ENCODE measurements at places on chromosomes 7 and 10.

DNA sequence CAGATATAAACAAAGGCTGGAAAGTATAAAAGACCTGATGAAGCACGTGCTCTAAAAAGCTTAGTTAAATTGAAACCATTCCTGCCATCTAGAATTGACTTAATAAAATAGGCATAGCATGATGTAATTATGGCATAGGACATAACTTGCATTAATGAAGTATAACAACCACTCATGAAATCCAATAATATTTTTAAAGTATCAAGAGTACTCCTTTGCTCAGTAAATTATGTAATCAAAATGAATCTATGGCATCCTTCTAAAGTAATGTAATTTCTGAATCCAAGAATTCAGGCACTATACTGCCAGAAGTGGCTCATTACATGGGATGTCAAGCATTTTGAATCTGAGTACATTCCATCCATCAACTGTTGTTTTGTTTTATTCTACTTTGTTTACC, 548.5 kb upstream of the NRP1 start:
- DNase-seq: no peak

- peak; percentile 4 for DNase-seq
Measured at GRCh38 chr7:21984042-21984441, 38.3 kb upstream of the CDCA7L start.

DNA sequence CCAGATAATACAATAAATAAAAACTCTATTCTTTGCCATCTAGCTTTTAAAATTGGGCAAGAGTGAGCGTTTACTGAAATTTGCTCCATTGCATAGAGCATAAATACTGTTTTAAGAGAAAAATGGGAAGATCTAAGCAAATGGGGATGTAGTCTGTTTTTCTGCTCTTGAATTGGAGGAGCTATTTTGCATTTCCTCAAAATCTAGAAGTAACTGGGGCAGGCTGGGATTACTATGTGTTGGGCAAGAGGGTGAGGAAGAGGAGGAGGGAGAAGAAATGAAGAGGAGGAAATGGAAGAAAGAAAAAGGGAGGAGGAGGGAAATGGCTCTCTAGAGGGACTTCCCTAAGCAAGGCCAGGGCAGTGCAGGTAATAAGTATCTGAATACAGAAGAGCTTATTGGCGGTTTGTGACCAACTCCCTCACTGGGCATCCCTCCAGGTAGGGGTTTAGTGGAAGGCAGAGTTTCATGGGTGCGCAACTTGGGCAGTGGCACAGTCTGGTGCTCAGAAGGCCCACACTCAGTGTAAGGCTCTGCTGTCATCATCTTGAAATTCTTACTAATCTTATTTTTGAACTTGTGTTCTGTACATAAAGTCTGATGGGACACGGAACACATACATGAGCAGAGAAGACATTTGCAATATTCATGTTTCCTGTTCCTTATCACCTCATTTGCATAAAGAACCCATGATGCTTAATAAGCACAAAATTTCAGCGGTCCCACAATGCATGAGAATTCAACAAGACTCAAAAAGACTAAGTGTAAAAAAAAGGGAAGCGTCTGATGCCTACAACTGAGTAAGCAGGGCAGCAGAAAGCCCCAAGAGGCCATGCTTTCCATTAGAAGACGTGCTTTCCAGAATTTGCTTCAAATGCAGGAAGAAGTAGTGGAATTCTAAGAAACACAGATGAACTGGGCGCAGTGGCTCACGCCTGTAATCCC, 116.9 kb downstream of the EVX1 start:
- no peak for DNase-seq

DNA sequence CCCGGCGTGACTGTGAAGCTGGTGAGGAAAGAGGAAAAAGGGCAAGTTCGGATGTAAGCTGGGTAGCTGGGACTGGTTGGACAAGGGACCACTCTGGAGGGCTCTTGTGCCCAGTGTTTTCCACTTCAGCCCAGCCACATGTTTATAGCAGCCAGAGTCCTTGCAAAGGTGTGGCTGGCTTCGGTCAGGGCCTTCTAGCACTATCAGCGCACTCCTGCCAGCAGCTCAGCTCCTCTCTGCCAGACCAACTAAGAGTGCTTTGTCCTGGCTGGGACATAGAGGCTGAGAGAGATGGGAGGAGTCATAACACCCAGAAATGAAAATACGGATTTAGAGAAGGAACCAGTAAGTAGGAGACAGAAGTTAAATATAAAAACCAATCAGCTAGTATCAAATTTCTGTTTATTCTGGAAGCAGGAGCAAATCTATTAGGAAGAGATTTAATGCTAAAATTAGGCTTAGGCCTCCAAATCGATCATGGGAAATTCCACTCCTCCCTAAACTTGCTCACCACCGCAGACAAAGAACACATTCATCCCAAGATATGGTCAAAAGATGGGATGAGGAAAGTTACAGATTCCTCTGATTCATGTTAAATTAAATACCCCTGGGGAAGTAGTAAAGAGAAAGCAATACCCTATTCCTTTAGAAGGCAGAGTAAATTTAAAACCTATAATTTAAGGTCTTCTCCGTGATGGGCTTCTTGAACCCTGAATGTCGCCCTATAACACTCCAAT, 135.0 kb downstream of the RALA start:
- no peak for DNase-seq

DNA sequence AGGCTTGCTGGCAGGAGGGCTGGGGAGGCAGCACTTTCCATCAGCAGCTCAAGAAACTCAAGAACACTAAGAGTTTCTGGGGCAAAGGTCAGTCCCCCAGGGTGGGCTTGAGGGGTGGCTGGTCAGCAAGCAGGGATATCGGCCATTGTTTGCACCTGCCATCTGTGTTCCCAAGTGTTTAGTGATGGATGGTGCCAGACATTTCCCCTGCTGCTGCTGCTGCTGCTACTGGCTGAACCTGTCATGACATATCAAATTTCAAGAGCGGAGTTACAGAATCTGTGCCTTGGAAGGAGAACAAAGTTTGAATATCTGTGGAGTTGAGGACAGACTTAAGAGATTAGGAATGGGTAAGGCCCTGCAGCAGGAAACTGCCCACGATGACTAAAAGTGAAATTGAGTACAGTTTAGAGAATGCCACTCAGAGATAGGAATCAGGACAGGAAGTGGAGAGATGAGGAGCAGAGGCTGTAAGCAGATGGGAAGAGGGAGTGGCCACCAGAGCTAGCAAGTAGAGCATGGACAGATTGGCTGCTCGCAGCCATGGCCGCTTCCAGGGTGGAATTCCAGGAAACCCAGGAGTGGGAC, 39.2 kb upstream of the PPP1R3C start:
- peak; percentile 58 for DNase-seq

DNA sequence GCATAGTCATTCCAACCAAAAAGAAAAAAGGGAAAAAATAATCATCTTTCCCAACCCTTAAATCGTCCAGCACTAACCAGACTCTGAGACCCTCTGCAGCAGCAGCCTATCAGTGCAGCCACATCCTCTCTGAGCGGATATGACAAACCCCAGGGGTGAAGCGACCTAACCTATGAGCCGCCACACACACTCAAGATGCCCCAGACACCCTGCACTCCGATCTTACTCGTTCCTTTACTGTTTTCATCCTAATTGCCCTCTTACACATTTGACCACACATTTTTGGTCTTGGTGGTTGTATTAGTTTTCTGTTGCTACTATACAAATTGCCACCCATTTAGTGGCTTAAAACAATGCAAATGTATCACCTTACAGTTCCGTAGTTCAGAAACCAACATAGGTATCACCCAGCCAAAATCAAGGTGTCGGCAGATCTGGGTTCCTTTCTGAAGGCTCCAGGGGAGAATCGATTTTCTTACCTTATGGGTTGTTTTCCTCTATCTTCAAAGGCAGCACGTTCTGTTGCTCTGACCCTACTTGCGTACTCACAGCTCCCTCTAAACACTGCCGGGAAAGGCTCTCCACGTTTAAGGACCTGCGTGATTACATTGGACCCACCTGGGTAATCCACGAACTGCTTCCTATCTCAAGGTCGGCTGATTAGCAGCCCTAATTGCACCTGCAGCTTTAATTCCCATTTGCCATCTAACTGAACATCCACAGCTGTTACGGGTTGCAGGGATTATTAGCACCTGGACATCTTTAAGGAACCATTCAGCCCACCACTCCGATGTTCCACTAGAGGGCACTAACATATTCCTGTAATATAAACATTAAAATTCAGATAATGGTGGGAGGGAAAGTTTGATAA, 37.3 kb upstream of the PRSS1 start:
- DNase-seq: peak; percentile 45

- no peak for DNase-seq
Measured at GRCh38 chr10:120077707-120078492, 185.4 kb downstream of the SEC23IP start.

DNA sequence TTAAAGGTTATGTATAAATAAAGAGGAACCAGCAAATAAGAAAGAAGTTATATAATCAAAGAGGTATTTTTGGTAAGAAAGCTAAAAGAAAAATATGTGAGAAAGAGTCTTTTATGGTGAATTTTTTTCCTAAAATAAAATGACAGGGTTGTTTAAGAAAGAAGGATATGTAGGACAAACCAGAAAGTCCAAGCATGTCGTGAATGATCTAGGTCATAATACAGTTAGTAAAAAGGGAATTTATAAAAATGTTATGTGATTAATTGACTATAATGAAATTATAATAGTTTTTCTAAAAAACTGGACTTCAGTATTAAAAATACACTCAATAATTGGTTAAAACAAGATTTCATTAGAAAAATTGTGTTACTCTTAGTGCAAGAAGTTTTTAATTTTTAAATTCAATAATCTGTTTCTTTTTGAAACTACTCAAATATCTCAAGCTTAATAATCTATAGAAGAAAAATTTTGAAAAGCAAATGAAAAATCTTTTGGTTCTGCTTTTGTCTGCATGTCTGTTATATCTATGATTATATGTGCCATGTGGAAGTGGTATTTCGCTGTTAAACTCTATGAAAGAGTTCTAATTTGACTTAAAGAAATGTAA, 23.3 kb downstream of the AVL9 start:
- peak; percentile 29 for DNase-seq

GRCh38 chr7:47783456-47784223, 164.6 kb downstream of the PKD1L1 start:
- peak; percentile 95 for DNase-seq

DNA sequence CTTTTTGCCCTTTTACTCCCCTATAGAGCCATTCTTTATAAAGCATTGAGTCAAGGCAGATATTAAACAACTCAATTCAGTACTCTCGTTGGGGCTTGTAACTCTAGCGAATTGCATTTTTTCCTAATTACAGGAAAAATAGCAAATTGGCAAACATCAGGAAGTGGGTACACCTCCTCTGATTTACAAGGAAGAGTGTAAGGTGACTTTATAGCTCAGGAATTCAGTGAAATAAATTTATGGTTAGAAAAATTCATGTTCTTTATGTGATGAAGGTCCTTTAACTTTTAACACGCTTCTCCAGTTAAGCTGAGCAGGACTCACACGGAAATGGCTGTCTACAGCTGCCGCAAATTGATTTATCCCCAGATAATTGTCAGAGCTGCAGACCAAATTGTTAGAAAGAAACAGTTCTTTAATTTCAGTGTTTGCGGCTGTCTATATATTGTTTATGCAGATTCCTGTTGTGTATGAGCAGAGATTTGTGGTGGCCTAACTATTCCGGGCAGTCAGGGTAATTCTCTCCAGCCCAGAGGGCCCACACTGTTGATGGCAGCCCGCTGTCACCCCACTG, 151.1 kb upstream of the MKI67 start:
- DNase-seq: no peak

DNA sequence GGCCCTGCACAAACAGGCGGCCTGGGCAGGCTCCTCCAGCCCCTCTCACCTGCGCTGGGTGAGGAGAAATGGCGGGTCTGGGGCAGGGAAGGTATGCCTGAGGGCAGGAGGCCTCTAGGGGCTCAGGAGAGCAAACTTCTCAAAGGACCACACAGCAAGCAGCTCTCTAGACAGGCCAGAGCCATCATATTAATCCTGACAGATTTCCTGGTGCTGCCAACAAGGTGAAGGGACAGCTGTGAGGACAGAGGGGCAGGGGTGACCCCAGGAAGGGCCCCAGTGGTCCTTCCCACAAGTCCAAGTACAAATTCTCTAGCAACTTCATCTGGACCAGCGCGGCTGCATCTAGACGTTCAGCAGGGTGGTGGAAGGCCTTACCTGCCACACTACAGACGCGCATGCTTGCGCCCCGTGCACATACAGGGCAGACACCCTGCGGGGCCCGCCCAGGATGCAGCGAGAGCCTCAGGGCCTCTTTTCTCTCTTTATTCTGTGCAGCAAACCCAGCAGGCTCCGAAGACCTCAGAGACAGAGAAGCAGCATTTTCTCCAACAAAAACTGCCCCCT, 62.1 kb downstream of the ZRANB1 start:
- no peak for DNase-seq

DNA sequence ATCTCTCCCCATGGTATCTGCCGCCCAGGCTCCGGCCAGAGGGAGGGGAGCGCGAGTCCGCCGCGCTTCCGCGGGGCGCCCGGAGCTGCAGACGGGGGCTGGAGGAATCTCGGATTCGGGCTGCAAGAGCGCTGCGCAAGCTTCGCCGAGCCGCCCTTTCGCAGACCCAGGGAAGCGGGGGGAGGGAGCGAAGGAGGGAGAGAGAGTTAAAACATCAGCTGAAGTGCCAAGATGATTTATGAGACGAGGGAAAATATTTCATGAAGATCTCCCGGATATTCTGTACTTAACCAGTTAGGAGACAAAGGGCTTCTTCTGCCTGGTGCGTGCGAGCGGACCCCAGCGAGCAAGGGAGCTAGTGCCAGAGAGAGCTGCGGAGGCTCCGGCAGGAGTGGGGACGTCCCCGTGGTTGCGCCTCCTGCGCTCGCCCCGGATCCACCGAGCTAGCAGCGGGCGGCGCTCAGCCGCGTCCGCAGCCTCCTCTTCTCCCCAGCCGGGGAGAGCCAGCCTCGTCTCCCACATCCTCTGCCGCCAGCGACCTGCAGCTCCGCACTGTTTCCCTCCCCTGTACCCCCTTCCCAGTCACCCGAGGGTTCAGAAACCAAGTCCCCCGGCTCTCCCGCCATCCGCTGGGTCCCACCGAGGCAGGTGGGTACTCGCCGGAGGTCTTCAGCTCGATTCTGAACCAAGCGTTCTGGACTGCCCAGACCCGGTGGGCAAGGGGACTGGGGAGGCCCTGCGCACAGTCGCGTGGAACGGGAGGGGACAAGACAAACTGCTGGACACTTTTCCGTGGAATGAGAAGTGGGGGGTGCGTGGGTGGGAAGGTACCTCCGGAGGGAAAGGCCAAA, 1.0 kb upstream of the PAX2 start:
- no peak for DNase-seq

- DNase-seq: no peak
Measured at GRCh38 chr7:38685851-38686250, 54.7 kb upstream of the AMPH start.
